ENCODE measurements at places on chromosomes 5 and 9. TPM values are rescaled to one million over a fixed set of nuclear protein-coding genes. Genes with fewer than 3 reads are reported as not detected.

CYLC2 gene
- total RNA-seq = not detected

SMC2 gene
- 67.9 TPM for total RNA-seq

PCDHA7 gene
- total RNA-seq = 3.8 TPM

TMEM252 gene
- not detected for total RNA-seq

RFX3 gene
- total RNA-seq = 7.4 TPM

RARS1 gene
- 100 TPM for total RNA-seq

PCDHB15 gene
- 1.2 TPM for total RNA-seq

IFNE gene
- total RNA-seq = not detected

FRMD3 gene
- 0.98 TPM for total RNA-seq

MRPL22 gene
- total RNA-seq = 147 TPM

OR1Q1 gene
- total RNA-seq = not detected

ARL14EPL gene
- not detected for total RNA-seq

DNA sequence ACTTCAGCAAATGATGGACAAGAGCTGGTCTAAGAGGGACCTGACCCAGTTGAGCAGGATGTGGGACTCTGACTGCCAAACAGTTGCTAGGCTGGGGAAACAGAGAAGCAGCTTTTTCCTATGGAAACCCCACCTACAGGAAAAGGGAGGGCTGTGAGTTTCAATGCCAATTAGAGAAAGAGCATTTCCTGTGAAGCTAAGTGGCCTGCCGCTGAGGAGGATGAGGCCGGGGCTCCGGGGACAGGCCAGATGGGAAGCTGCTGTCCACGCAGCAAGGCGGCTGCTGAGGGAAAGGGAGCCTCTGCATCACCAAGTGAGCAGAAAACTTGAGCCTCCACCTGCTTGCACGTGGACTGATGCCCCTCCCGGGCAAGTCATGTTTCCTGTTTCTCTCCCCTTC is at the start of gene PCDH12:
TSS of gene PCDH12 (minus strand) at position 90 of the 400 bp plus-strand sequence. CDS start 351 bp downstream, outside the sequence.
- DNase-seq = peak; percentile 70

GRCh38 chr9:13524245-13524644 is 244.8 kb upstream of the MPDZ start:
- no peak for DNase-seq

DNA sequence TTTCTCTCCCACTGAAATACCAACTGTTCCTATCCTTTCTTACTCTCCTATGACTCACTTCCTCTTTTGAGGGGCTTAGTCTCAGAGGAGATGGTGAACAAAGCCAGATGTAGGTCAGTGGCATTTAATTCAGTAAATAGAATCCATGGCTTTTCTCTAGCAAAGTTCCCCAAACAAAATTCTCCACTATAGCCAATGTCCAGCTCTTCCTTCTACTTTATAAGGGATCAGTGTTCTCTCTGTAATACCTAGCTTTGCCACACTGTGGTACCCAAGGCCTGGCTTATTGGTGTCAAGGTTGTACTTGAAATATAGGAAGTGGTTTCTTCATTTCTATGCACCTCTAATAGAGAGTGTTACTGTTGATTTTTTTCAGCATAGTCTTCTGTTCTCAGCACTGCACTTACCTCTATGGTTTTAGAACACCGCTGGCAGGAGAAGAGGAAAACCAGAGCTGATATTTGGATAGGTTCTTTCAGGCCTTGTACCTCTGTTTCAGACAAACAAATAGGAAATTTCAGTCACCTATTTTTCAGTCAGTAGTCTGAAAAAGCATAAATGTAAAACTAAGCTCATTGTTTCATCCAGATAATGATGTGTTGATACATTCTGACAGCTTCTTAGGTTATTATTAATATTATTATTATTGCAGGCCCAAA is 40.6 kb upstream of the ITGA2 start:
- peak; percentile 82 for DNase-seq

- DNase-seq = no peak
Observed at GRCh38 chr5:6676702-6677101, 36.5 kb upstream of the TENT4A start.

DNA sequence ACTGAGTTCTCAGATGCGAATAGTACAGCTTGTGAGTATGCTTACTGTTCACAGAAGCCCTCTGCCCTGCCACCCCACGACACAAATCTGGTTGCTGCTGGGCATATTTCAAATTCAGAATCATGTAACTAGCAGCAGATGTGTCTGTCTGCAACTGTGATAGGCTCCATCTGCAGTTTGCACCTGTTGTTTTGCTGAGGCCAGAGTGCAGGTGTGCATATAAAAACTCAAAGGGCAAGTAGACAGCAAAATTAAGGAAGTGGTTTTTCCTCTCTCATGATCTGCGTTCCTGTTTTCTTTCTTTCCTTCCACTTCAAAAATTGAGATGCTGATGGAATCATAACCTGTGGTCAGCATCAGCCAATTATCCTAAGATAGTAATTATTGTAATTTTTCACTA is 1000.5 kb downstream of the PTPRD start:
- DNase-seq = no peak

GRCh38 chr9:70111641-70112236 is 68.1 kb downstream of the MAMDC2 start:
- DNase-seq = no peak

- no peak for DNase-seq
Observed at GRCh38 chr5:159061834-159062474, 37.8 kb downstream of the EBF1 start.

GRCh38 chr9:3736161-3736560 is 210.4 kb upstream of the RFX3 start:
- no peak for DNase-seq

DNA sequence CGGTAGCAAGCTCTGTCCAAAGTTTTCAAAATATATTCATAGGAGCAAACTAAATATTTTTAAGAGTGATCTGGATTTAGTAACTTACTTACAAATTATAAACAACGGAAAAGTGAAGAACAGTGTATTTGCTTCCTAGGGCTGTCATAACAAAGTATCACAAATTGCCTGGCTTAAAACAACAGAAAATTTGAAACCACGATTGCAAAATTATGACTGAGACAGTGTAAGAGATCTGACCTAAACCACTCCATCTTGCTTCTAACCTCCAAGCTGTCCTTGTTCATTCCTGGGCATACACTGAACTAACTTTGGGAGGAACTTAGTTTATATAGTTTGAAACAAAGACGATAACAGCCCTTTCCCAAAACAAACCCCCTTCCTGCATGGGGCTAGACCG is 202.0 kb upstream of the CDH6 start:
- DNase-seq = no peak

DNA sequence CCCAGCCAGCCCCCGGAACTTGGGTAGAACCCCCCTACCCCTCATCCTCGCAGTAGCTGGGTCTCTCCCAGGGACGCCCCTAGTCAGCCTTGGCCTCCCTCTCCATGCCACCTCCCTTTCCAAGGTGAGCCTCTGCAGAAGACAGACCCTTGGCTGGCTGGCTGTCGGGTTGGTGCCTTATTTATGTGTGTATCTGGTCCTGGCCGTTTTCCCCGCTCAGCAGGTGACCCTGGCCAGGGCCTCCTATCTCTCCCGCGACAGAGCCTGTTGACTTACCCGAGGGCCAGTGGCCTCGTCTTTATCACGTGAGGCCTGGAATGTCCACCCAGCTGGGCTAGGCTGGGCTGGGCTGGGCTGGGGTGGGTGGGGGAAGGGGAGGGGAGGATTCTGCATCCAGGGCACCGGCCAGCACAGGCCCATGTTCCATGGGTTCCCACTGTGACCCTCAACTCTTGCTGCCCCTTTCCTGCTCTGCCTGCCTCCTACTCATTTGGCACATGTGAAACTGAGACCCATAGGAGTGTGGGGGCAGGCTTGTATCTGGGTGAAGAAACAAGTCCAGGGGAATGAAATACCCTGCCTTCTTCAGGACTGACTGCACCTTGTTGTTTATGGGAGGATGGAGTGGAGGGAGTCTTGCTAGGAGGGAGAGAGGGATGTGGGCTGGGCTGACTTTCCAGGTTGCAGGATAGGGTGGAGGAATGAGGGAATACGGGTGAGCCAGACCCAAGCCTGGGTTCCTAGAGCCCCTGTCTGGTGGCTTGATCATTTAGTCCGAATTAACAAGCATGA is 3.1 kb downstream of the CXXC5 start:
- DNase-seq = no peak

DNA sequence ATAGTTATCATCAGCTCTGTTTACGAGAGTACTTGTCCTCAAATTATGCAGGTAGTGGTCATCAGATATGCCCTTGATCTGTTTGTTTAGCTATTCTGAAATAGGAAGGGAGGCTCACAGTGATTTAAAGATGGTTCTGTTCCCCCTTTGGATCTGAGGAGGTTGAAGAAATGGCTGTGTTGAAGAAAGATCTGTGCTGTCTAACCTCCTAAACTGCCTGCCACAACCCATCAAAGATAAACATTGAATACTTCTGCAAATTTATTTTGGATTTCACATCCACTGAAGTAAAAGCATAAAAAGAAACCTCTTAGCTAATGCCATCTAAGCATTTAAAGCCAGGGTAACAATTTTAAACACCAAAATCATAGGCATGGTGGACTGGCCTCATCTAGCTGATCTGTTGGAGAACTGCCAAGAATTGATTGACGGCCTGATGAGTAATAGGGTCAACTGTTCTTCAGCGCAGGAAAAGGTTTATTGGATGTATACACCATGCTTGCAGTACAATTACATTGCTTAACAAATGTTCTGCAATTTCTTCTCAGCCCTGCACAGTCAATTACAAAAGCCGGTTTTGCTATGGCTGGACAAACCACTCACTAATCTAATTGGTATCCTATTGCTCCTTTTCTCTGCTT is 97.6 kb downstream of the SEMA6A start:
- no peak for DNase-seq

- DNase-seq = peak; percentile 0
Observed at GRCh38 chr5:165757791-165758190, 2252.4 kb downstream of the MAT2B start.

DNA sequence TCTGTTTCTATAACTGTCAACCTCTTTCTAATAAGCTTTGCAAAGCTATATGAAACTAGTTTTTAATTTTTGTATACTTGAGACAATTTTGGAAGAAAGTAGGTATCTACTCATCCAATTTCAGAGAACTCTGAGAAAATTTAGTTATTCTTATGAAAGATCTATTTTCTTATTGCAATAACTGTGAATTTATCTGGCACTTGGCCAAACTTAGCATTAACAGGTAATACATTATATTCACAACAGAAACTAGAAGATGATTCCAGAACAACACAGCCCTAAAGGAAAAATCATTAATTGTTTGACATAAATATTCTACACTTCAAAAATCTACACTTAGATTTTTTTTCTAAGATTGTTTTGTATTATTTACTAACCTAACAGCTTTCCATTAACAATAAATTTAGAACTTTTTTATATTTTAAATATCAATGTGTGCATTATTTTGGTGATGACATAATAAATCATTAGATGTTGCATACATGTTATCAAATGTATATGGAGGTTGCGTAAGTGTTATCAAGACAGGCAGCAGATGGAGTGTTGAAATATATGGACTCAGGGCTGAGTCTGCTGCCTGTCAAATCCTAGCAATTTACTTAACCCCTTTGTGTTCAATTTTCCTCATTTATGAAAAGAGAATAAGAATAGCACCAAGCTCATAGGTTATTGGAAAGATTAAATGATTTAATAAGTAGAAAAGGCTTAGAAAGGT is 141.8 kb downstream of the MUSK start:
- DNase-seq = no peak

GRCh38 chr5:143534761-143535154 is 131.3 kb upstream of the NR3C1 start:
- DNase-seq = no peak

GRCh38 chr9:79928661-79929223 is 357.0 kb downstream of the TLE4 start:
- no peak for DNase-seq

DNA sequence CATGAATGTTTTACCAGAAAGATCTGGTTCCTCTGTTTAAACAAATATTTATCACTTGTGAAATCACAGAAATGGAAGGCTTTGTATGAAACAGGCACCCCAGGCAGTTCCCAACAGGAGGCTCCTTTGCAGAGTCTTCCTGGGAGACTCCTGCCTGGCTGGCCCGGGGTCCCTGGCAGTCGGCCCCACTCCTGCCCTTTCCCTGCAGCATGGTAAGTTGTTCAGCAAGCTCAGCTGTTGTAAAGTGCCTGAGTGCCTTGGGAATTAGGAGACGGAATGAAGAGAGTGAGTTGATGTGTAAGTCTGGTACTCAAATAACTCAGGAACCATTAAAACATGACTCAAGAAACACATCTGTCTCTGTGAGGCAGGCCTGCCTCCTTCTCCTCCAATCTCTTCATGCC is 17.5 kb upstream of the LHFPL2 start:
- DNase-seq = peak; percentile 27

GRCh38 chr9:77772646-77773045 is 124.5 kb upstream of the GNA14 start:
- no peak for DNase-seq

DNA sequence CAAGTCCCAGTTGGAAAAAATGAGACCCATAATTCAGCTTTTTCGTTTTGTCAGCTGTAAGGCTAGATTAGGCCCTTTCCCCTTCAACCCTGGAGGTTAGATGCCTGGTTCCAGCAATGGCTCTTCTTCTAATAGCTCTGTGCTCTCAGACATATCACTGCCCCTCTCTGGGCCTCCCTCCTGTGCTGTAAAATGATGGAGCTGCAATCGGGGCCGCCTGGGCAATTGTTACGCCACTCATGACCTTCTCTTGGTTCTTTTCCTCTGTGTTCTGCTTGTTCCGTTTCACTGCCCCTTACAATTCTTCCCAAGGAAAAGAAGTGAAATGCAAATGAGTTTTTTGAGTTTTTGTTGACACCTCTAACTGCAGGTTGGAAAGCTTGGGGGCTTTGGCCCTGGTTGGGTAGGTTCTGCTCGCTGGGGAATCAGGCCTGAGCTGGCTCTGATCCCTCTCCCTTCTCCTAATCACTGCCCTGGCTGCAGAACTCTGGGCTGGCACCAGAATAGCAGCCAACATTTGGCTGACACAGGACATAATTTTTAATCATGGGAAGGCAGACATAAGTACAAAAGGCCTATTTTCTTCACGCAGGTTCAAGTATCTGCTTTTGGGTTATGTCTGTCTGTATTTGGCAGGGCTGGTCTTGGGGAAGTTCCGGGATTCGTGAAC is 110.9 kb downstream of the FOXD1 start:
- no peak for DNase-seq

GRCh38 chr9:126388964-126389708 is 62.5 kb downstream of the MVB12B start:
- DNase-seq = no peak

DNA sequence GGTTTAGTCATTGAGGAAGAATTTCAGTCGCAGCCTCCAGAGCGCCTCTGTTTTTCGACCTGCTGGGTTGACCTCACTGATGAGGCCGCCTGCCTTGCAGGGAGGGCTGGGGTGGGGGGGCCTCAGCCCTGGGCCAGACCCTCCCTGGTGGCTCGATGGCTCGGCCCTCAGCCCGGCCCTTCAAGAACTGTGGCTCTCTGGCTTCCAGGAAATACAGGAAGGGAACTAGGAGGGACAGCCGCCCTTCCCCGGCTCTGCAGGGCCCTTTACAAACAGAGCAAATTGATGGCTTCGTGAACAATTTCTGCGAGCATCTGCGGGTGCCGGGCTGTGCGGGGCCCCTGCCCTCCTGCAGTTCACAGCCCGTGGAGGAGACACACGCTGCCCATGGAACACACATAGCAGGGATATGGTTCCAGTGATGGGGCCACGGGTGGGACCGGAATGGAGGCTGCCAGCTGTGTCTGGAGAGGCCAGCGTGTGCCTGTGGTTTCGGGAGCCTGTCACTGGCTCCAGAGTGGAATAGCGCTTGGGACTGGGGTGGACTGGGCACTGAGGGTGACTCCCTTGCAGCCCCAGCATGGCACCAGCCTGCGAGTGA is 39.6 kb downstream of the COL5A1 start:
- no peak for DNase-seq

GRCh38 chr5:154147666-154148065 is 42.9 kb upstream of the GALNT10 start:
- DNase-seq = no peak

Data from A673 (cell line).